ENCODE measurements at places on chromosomes 5 and 9. TPM values are rescaled to one million over a fixed set of nuclear protein-coding genes. Genes with fewer than 3 reads are reported as not detected.

The PRUNE2 gene
- 3.1 TPM for total RNA-seq

The PCDHGA2 gene
- total RNA-seq: 6.6 TPM

The ANKRD18A gene
- total RNA-seq: 0.13 TPM

The NIPBL gene
- total RNA-seq: 47.9 TPM

The SPINK7 gene
- not detected for total RNA-seq

The SLC25A48 gene
- not detected for total RNA-seq

The EMB gene
- total RNA-seq: 40.2 TPM

The ITGA1 gene
- total RNA-seq: 181 TPM

The RNF180 gene
- 18.1 TPM for total RNA-seq

The VAV2 gene
- 4.0 TPM for total RNA-seq

The ZDHHC11 gene
- total RNA-seq: 4.0 TPM

The ARHGEF39 gene
- 0.36 TPM for total RNA-seq

The AGTPBP1 gene
- total RNA-seq: 20.3 TPM

The MYOT gene
- 15.8 TPM for total RNA-seq

The ATP6V0E1 gene
- total RNA-seq: 263 TPM

The ORM1 gene
- total RNA-seq: not detected

The DMRTA1 gene
- 3.2 TPM for total RNA-seq

The TMEM252 gene
- not detected for total RNA-seq

The SHC3 gene
- 7.4 TPM for total RNA-seq

The GABRA6 gene
- not detected for total RNA-seq

The CD274 gene
- total RNA-seq: 5.1 TPM

The RAD50 gene
- 26.9 TPM for total RNA-seq

The PTPN3 gene
- 4.7 TPM for total RNA-seq

The ZDHHC21 gene
- total RNA-seq: 11.2 TPM

The RORB gene
- total RNA-seq: 1.8 TPM

The SOHLH1 gene
- not detected for total RNA-seq

The PCDHB9 gene
- total RNA-seq: 4.7 TPM

The S1PR3 gene
- 25.6 TPM for total RNA-seq

Data from omental fat pad (tissue), 4 donors.